ENCODE measurements at places on chromosomes 16 and 17. TPM values are rescaled to one million over a fixed set of nuclear protein-coding genes. Genes with fewer than 3 reads are reported as not detected.

The PMFBP1 gene
- 0.30 TPM for total RNA-seq

DNA sequence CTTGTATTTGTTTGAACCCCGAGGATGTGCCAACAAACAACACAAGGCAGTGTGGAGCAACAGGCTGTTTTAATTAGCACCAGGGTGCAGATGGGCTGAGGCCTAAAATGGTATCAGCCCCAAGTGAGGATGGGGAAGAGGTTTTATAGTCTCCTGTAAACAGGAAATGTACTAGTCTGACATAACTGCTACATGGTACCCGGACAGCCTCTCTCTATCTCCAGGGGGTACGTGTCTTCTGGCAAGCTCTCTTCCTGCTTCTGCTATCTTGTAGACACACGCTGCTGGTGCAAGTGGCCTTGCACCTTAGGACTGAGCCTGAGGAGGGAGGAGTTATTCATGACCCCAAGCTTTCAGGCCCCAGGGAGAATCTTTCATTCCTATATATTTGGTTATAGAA, 2451.0 kb downstream of the TP53TG3F start:
- H3K36me3 ChIP-seq, result peaks cover 2% of the 10 kb centered on the region
- no peaks in the 10 kb centered on the region for H3K27me3 ChIP-seq
- H3K4me3 ChIP-seq, result no peak overlapping the region
- H3K27ac ChIP-seq, result no peak overlapping the region
- no peak for DNase-seq

GRCh38 chr17:72846399-72846798, 246.1 kb downstream of the SLC39A11 start:
- no peaks in the 10 kb centered on the region for H3K4me1 ChIP-seq
- no peak overlapping the region for H3K27ac ChIP-seq
- H3K27me3 ChIP-seq, result no peaks in the 10 kb centered on the region
- H3K4me3 ChIP-seq, result no peak overlapping the region
- DNase-seq, result no peak
- H3K36me3 ChIP-seq, result peaks cover 2% of the 10 kb centered on the region

DNA sequence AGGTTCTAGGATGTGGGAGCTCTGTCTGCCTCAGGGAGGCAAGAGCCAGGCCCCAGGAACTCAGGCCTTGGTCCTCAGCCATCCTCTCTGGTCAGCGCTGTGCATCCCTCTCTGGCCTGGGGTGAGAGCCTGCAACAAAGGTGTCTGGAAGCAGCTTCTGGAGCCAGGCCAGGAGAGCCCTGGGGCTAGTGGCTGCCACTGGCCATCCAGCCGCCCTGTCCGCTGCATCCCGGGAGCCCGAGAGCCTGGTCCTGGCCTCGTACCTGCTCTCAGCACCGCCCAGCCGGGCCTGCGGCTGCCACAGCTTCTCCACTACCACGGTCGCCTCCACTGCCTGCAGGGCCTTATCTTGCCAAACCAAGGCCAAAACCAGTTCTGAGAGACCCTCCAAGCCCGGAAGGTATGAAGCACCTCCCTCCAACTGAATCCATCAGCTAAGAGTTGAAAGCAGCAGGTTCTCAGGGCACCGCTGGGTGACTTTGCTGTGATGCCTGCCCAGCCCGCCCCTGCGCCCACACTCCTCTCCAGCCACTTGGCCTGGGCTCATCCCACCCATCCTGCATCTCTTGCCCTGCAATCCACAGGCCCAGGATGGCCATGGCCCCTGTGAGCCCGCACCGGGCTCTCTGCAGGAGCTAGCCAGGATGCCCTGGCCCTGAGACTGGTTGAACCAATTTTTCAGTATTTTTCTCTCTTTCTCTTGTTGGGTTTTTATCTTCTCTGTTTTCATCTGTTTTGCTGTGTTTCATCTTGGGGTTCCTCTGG, 85.7 kb downstream of the AMFR start:
- no peaks in the 10 kb centered on the region for H3K36me3 ChIP-seq
- no peak overlapping the region for H3K27ac ChIP-seq
- no peak for DNase-seq
- H3K27me3 ChIP-seq, result no peaks in the 10 kb centered on the region
- no peak overlapping the region for H3K4me3 ChIP-seq

GRCh38 chr16:83878838-83879237, 20.1 kb upstream of the MLYCD start:
- peaks cover 2% of the 10 kb centered on the region for H3K36me3 ChIP-seq
- no peaks in the 10 kb centered on the region for H3K4me1 ChIP-seq
- no peak overlapping the region for H3K27ac ChIP-seq
- peaks cover 50% of the 10 kb centered on the region for H3K27me3 ChIP-seq

DNA sequence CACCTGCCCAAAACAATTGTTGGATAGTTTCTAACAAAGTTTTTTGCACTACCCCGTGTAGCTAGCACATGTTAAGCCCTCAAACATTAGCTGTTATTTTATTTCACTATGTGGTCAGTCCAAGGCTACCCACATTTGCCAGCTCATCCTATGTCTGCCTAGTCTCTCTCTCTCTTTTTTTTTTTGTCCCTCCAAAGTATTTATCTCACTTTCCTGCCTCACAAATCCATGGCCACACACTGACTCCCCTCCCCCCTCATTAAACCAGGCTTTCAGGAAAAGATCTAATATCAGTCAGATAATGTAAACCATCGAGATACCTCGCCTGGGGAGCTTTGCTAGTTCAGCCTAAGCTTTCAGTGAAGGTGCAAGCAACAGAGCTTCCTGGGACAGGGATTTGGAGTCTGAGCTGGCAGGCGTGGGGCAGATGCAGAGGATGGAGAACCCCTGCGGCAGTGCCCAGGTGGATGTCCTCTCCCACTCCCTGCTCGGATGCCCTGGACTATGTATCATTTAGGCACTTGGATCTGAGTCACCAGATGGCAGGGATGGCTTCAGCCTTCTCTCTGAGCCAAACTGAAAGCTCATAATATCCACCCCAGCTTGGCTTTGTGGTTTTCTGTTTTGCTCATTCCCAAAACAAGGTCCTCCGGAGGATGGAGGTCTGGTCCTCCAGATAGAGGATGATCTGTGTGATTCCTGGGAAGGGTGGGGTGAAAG, 73.7 kb upstream of the FOXF1 start:
- no peak for DNase-seq
- H3K27me3 ChIP-seq, result peaks cover 49% of the 10 kb centered on the region

DNA sequence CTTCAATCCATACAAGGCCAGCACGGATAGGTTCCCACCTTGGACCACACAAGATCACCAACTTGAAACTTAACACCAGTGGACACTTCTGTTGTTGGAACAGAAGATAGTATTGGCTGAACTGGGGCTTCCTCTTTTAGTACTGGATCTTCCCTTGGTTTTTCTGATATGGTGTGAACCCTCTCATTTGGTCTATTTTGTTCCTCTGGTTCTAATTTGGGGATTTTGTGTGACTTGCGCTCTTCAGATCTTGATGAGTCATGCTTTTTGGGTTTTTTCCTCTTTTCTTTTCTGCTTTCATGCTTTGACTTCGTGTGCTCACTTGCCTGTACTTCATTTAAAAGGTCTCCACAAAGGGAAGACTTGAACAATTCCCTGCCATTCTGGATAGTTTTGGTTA, 39.0 kb downstream of the SOST start:
- no peaks in the 10 kb centered on the region for H3K36me3 ChIP-seq
- H3K27ac ChIP-seq, result no peak overlapping the region
- no peaks in the 10 kb centered on the region for H3K27me3 ChIP-seq
- no peak for DNase-seq
- H3K4me1 ChIP-seq, result peaks cover 29% of the 10 kb centered on the region

DNA sequence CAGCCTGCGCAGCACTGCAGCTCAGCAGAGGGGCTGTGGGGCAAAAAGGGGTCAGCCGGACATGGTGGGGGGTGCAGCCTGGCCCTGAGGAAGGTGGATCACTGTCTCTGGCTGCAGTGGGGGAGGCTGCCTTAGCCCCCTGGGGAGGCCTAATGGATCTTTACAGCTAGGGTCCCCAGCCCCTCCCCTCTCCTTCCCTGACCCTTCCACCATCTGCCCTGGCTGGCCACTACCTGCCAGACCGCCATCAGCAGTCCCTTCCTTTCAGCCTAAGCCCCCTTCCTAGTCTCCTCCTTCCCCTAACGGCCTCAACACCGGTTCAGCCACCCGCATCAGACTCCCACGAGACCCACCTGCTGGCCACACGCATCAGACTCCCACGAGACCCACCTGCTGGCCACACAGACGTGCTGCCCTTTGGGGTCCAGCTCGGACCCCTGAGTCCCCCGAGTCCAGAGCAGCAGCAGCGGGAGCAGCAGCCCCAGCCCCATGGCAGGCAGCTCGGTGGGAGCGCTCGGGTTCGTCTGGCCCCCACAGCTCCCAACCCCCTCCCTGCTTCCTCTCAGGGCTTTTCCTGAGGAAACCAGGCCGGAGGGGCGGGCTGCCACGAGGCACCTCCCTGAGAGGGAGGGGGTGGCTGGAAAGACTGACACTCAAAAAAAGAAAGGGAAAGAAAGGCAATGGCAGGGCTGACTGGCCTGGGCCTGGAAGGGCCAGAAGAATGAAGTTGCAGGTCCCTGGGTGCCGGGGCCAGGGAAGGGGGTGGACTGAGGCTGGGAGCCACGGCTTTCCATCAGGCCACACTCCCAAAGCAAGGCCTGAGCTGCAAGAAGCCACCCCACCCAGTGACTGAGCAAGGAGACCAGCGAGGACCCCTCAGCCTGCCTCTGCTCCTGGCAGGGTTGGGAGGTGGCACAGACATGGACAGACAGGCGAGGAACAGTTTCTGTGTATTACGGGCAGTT, at the start of gene SCARF1:
Gene SCARF1, minus strand, starts transcription at position 526 of the 965 bp plus-strand sequence. Its CDS starts 35 bp downstream, at position 491.
- H3K27ac ChIP-seq, result no peak within 1 kb of the TSS
- DNase-seq, result no peak
- H3K4me1 ChIP-seq, result peaks cover 17% of the 10 kb centered on the region

DNA sequence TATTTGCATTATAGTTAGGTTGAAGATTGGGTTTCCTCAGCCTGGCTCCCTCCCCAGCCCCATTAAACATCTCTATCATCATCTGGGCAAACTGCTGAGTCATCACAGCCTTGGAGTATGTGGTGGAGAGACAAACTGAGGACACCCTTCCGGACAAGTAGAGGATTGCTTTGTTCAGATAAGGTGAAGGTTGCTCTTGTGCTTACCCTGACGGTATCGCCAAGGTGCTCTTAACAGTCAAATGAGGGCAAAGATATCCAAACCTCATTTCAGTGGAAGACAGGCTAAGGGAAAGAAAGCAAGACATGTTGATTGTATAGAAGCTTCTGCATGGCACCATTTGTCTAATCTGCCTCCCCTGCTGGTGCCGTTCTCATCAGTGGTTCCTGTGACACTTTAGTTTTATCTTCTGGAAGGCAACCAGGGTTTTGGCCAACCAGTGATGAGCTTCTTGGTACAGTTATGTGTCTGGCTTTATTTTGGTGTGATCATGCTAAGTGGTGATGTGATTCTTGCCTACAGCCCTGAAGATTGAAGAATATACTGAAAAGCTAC, 56.9 kb upstream of the LGALS9 start:
- H3K4me3 ChIP-seq, result no peak overlapping the region
- H3K36me3 ChIP-seq, result peaks cover 1% of the 10 kb centered on the region
- peaks cover 92% of the 10 kb centered on the region for H3K4me1 ChIP-seq
- DNase-seq, result peak; percentile 2
- H3K27me3 ChIP-seq, result no peaks in the 10 kb centered on the region
